ENCODE measurements at places on chromosomes 2 and 18.
A peak's percentile ranks its signal among the peaks of the same experiment; 100 is the strongest.

DNA sequence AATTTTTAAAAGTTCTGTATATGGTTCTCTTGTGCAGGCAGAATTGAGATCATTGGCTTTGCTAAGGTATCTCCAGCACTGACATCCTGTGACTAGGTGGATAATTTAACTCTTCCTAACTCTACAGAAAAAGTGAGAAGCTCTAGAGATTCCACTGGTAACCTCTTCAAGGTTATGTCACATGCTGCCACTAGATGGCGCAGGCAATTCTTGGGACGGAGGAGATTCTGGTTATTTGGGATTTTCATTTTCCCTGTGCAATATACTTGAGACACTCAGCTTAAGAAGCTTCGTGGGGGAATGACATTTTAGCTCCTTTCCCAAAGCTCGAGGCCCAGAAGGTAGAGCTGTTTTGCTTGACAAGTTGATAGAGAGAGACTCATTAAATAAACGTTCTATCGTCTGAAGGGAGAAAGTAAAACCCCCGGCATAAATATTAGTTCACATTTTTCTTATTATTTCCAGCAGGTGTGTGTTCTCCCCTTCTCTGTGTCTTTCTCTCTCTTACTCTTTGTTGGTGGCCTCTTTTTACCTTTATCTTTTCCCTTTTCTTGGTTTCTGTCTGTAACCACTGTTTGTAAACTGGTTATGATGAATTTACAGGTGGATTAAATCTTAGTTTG, 26.6 kb upstream of the LANCL1 start:
- DNase-seq: no peak

DNA sequence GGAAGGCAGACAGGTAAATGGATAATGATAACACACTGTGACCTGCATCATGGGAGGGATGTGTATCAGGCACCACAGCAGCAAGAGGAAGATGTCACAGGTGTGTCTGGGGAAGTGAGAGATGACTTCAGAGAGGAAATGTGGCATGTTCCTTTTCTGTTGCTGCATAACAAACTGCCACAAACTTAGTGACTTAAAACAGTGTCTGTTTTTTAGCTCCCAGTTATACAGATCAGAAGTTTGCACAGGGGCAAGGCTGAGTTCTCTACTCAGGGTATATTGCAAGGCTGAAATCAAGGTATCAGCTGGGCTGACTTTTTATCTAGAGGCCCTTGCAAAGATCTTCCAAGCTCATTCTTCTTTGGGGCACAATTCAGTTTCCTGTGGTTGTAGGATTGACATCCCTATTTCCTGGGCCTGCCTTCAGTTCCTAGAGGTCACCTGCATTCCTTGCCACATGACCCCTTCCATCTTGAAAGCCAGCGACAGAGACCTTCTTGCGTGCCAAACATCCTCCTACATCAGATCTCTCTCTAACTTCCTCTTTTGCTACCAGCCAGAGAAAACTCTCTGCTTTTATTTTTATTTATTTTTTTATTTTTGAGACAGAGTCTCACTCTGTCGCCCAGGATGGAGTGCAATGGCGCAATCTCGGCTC, 2.1 kb upstream of the MAP3K2 start:
- peak; percentile 49 for DNase-seq

DNA sequence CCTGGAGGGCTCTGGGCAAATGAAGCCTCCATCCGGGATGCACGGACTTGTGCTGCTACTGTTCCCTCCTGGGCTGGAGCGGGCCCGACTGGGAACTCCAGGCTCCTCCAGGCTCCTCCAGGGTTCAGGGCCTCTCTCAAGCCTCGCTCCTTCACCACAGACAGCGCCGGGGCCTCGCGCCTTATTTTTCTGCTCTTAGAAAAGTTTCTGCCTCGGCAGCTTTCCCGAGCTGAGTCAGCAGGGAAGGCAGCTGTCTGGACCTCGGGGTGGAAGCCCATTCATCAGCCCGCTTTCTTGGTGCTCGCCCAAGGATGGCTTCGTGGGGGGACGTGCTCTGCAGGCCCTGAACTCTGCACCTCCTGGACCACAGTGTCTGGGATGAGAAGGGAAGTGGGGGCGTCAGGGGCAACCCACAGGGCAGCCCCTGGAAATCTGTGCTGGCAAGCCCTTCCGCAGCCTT, 12.9 kb upstream of the TEX51 start:
- no peak for DNase-seq

DNA sequence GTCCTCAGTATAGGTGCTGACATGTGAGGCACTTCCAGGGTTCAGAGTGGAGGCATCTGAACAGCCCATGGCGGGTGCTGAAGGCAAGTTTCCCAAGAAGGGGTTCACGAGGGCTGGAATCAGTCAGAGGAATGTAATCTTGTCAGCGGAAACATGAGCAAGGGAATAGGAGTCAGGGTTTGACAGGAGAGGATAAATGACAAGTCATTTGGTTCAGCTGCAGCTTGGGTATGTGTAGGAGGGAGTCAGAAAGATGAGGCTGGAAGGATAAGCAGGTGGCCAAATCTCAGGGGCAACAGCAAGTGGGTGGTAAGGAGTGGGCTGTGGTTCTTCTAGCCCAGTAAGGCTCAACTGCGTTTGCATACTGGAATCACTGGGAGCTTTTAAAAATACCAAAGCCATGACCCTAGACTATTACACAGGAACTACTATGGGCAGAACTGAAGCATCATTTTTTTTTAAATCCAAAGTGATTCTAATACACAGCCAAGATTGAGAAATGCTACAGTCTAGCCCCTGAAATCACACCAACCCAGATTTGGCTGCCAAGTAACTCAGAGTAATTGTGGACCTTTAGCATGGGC, 41.8 kb upstream of the NAB1 start:
- no peak for DNase-seq

- no peak for DNase-seq
These were observed 421.0 kb downstream of the TXNL1 start for GRCh38 chr18:56217406-56217805.

GRCh38 chr18:27769152-27769551, 407.8 kb downstream of the CDH2 start:
- DNase-seq: no peak

- no peak for DNase-seq
These were observed 21.2 kb downstream of the SMAD4 start for GRCh38 chr18:51051105-51051712.

DNA sequence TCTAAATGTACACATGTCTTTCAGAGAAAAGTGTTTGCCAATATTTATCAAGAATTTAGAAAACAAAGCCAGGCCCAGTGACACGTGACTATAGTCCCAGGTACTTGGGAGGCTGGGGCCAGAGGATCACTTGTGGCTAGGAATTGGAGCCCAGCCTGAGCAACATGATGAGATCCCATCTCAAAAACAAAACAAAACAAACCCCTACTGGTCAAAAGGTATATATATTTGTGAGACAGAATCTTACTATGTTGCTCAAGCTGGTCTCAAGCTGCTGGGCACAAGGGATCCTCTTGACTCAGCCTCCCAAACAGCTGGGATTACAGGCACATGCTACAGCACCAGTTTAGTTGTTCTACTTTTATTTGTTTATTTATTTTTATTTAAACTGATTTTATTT, 79.2 kb downstream of the ZDBF2 start:
- no peak for DNase-seq

DNA sequence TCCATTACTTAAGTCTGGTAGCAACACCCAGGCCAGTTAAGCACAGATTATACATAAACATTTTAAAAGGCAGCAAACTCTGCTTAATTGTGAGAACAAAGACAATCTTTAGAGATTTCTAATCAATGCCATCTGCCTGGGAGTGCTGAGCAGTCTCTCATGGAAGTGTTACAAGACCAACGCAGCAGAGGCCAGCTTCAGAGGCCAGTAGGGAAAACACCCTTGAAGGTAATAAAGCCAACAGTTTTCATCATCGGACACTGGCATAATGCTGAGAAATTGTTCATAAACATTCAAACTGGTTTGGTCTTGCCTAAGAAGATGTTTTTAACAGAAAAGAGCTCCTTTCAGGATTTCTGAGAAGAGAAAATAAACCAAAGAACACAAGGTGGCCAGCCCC, 35.0 kb downstream of the EPB41L3 start:
- no peak for DNase-seq

GRCh38 chr2:72111061-72111460, 36.6 kb downstream of the CYP26B1 start:
- no peak for DNase-seq

DNA sequence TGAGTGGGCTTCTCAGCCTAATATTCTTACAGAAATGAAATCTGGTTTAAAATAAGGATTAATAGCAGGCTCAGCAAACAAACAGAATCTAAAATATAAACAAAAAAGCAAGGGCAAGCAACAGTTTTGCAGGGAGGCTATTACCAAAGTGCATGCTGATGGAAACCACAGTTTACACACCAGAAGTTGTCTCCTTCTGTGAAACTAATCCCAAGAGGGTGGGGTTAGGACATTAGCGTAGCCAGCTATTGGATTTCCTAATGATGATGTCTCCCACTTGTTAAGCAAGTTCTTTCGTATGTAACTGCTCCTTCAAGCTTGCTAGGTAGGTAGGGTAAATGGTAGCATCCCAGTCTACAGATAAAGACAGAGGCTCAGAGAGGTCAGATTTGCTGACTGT, 65.0 kb upstream of the TSPYL6 start:
- DNase-seq: no peak

DNA sequence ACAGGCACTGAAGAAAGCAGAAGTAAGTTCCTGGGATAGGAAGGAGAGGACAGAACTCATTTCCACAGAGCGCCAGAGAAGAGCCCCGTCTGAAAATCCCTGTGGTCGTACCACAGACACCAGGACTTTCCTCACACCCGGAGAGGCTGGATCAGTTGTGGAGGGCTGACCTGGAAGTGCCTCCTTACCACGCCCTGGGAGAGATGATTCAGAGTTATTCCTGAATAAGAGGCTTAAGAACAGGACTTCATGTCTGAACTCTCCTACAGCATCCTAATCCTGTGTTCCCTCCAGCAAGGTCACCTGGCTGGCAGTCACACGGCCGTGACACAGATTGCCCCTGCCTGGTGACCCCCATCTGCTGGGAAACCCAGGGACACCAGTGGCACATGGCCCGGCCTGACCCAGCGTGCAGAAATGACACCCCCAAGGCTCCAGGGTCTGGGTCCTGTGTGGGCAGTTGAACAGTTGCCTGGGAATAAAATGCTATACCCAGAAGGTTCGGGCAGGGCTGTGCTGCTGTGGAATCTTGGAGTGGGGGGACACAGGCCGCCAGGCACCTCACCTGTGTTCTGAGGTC, 105.9 kb downstream of the PXDN start:
- DNase-seq: no peak

DNA sequence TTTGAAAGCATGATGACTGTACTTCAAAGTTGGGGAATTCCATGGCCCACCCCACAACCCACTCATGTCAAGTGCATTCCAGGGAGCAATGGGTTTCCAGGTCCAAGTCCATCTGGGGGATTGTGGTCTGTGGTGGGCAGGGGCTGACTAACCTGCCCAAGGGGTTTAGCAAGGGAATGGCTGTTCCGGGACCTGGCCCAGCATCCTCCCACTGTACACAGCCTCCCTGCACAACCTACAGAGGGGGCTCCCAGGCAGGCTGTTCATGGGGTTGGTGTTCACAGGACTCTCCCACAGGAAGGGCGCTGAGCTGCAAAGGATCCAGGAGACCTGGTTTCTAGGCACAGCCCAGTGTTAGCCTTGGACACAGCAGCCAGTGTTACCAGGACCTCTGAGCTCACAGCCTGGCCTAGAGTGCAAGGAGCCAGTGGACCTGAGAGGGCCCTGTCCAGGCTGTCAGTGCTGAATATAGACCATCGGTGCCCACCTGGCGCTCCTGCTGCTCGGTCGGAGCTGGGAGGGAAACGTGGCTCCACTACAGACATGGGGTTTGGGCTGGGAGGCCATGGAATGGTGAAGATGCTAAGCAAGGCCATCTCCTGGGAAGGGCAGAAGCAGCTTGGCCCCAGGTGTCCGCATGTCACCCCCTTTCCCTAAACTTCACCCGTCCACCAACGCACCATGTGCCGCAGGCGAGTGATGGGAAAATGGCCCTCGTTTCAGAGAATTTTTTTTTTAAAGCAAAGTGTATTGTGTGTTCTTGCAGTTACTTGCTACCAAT, 317.2 kb downstream of the GBX2 start:
- no peak for DNase-seq

- DNase-seq: no peak
These were observed 15.6 kb downstream of the SUCLG1 start for GRCh38 chr2:84443477-84443876.

GRCh38 chr2:174059178-174059883, 94.2 kb upstream of the SP3 start:
- DNase-seq: no peak

- DNase-seq: no peak
These were observed 41.9 kb downstream of the HDHD2 start for GRCh38 chr18:47108373-47108772.

GRCh38 chr2:83764447-83765005, 694.6 kb downstream of the SUCLG1 start:
- DNase-seq: no peak

GRCh38 chr2:96247009-96247408, 18.8 kb downstream of the TMEM127 start:
- no peak for DNase-seq

- DNase-seq: peak; percentile 90
These were observed 40.3 kb downstream of the INPP5D start for GRCh38 chr2:233100192-233100998.

- no peak for DNase-seq
These were observed 48.3 kb upstream of the ZC3H15 start for GRCh38 chr2:186437719-186438118.

DNA sequence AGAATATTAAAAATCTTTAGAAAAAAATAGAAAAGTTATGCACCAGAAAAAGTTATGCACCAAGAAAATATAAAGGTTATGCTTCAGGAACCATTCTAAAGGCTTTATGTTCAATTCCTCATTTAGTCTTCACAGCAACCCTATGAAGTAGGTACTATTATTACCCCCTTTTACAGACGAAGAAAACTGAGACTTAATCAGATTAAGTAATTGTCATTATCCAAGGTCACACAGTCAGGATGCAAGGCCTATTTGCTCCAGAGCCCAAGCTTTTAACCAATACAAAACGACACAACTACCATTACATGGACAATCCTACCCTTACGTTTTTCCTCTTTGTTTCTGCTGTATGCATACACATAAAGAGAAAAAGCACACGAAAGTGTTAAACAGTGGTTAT, 5.0 kb downstream of the INO80D start:
- DNase-seq: no peak

DNA sequence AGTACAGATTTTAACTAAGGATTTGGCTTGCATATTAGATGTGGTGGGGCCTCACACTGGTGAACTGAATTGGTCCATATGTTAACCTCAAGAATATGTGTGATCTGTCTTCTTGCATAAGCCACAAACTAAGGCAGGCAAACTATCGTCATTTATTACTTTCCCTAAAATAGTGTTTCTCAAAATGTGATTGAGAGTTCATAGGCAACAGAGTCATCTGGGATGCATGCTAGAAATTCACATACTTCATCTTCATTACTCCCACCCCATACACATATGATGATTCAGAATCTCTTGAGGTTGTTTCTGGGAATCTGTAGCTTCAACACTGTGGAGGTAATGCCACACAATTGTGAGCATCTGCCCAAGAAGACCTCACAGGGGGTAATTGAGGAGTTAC, 822.8 kb upstream of the CDH2 start:
- DNase-seq: no peak

- no peak for DNase-seq
These were observed 13.2 kb upstream of the SCYGR5 start for GRCh38 chr2:227653419-227653818.

- DNase-seq: peak; percentile 52
These were observed 657 bp downstream of the SGPP2 start for GRCh38 chr2:222424729-222425671.
